Caco-2 (cell line): ENCODE measurements at places on chromosomes 4 and X. TPM values are rescaled to one million over a fixed set of nuclear protein-coding genes. Genes with fewer than 3 reads are reported as not detected.
A peak's percentile ranks its signal among the peaks of the same experiment; 100 is the strongest.

DNA sequence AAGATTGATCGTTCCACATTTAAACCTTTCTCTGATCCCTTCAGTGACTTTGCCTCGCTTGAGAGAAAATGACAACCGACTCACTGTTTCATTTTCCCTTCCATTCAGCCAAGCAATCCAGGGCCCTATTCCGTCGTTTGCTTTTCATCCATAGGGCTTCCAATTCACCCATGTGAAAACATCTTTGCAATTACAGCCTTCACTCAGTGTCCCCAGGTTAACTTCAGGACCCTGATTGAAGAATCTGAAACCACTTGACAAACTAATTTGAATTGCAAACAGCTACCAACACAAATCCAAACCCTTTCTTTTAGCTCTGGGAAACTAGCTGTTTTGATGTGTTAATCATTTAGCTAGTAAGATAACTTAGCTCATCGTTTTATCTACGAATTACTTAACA, 120.2 kb upstream of the FAM9C start:
- H3K36me3 ChIP-seq: no peaks in the 10 kb centered on the region
- H3K4me1 ChIP-seq: peaks cover 14% of the 10 kb centered on the region; the same call in 1 of the 2 replicates
- H3K27ac ChIP-seq: peak overlapping the region; percentile 86
- no peaks in the 10 kb centered on the region for H3K27me3 ChIP-seq
- H3K4me3 ChIP-seq: no peak overlapping the region
- DNase-seq: peak; percentile 2

GRCh38 chr4:146112389-146112788, 63.1 kb upstream of the LSM6 start:
- no peaks in the 10 kb centered on the region for H3K4me1 ChIP-seq
- DNase-seq: no peak
- H3K36me3 ChIP-seq: no peaks in the 10 kb centered on the region
- H3K27me3 ChIP-seq: no peaks in the 10 kb centered on the region

CC2D2A gene
- total RNA-seq: 7.3 and 12.3 TPM in 2 replicates

ASB9 gene
- total RNA-seq: 4.6 and 8.3 TPM in 2 replicates

DNA sequence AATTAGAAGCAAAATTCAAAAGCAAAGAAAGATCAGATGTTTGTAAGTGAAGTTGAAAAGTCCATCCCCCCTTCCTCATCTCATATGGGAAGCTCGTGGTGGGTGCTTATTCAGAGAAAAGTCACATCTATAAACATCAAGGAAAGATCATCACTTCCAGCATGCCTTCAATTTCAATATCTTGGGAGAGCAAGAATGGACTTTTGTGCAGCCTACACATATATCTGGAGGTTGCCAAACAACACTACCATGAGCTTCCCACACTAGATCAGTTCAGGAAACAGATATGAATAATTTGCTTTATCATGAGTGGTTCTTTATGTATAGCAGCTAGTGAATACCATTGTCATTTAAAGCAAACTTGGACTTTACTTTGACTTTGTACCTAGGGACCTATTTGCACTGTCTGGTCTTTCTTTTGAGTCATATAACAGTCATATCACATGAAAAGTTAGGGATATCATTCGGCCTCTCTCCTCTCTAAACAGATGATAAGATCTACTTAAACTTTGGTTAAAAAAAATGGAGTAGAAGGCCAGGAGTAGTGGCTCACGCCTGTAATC, 5.6 kb upstream of the TBL1X start:
- peaks cover 6% of the 10 kb centered on the region for H3K4me1 ChIP-seq
- H3K36me3 ChIP-seq: no peaks in the 10 kb centered on the region
- no peaks in the 10 kb centered on the region for H3K27me3 ChIP-seq

SFRP2 gene
- not detected in 2 replicates for total RNA-seq

TKTL2 gene
- total RNA-seq: not detected in 2 replicates

GLRA2 gene
- total RNA-seq: not detected in 2 replicates

CXCL1 gene
- total RNA-seq: 0.79 TPM in 1 of 2 replicates, not detected in the other

GRCh38 chrX:7654316-7654715, 188.7 kb upstream of the VCX start:
- H3K4me1 ChIP-seq: no peaks in the 10 kb centered on the region
- H3K36me3 ChIP-seq: no peaks in the 10 kb centered on the region
- no peak for DNase-seq
- no peak overlapping the region for H3K27ac ChIP-seq

- H3K27me3 ChIP-seq: no peaks in the 10 kb centered on the region
- no peak overlapping the region for H3K4me3 ChIP-seq
- H3K27ac ChIP-seq: peak overlapping the region; percentile 83
- H3K36me3 ChIP-seq: no peaks in the 10 kb centered on the region
- no peak for DNase-seq
Measured at GRCh38 chr4:13921805-13922204, 294.3 kb upstream of the BOD1L1 start.

PRDX4 gene
- total RNA-seq: 185 and 187 TPM in 2 replicates

GRCh38 chrX:142637206-142637605, 388.5 kb upstream of the SPANXN4 start:
- no peaks in the 10 kb centered on the region for H3K4me1 ChIP-seq
- no peak for DNase-seq
- H3K27ac ChIP-seq: no peak overlapping the region
- no peaks in the 10 kb centered on the region for H3K27me3 ChIP-seq

- no peaks in the 10 kb centered on the region for H3K36me3 ChIP-seq
- no peaks in the 10 kb centered on the region for H3K4me1 ChIP-seq
- DNase-seq: no peak
- no peak overlapping the region for H3K27ac ChIP-seq
- no peaks in the 10 kb centered on the region for H3K27me3 ChIP-seq
Measured at GRCh38 chrX:1528186-1528883, 8.7 kb downstream of the P2RY8 start.

DNA sequence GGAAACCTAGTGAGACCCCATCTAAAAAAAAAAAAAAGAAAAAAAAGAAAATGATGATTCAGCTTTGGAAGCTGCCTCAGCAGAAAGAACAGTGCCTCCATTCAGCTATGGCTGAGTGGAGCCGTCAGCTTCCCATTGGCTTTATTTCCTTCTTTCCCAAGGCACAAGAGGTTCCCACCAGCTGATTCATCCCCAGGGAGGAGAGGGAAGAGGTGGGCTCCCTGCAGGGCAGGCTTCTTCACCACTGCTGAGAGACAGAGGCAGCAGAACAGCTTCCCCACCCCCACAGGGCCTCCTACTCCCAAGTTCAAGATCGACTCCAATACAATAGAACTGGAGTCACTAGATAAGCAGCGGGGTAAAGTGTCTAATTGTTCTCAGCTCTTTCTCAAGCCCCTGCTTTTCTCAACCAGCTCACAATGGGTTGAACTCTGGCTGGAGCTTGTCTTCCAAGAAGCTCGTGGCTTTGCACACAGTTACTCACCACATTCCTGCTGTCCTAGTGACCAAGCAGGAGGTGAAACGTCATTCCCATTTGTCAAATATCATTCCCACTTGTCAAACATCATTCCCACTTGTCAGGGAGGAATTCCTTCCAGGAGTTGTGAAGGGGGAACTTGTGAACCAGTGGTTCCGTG, 47.8 kb downstream of the FHDC1 start:
- H3K4me3 ChIP-seq: no peak overlapping the region
- H3K36me3 ChIP-seq: no peaks in the 10 kb centered on the region

RAI2 gene
- total RNA-seq: 0.16 and 0.18 TPM in 2 replicates

- H3K4me3 ChIP-seq: no peak overlapping the region
- DNase-seq: no peak
- no peaks in the 10 kb centered on the region for H3K36me3 ChIP-seq
- no peaks in the 10 kb centered on the region for H3K27me3 ChIP-seq
Measured at GRCh38 chrX:10399043-10399741, 221.2 kb downstream of the MID1 start.

VEGFD gene
- 0.36 TPM in 1 of 2 replicates, not detected in the other for total RNA-seq

ENPEP gene
- 4.7 and 5.6 TPM in 2 replicates for total RNA-seq

- H3K27me3 ChIP-seq: no peaks in the 10 kb centered on the region
- H3K27ac ChIP-seq: no peak overlapping the region
- H3K36me3 ChIP-seq: no peaks in the 10 kb centered on the region
- no peak for DNase-seq
- H3K4me3 ChIP-seq: no peak overlapping the region
Measured at GRCh38 chrX:50704360-50704759, 109.6 kb downstream of the SHROOM4 start.

DNA sequence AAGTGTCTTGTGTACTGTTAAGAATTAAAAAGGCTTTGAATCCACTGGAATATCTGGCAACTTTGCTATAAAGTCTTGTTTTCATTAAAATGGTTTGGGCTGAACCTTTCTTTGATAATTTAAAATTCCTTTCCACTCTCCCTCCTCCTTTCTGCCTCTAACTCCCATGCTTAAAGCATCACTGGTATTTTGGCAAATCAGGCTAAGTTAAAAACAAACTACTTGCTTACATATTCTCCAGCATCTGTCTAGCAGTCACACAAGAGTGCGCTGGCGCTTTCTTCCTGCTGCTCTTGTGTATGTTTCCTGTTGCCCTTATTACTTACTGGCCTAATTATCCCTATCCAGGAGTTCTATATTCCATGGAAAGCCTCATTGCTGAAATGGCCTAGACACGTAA, 136.6 kb downstream of the VEGFC start:
- DNase-seq: no peak
- no peaks in the 10 kb centered on the region for H3K27me3 ChIP-seq
- no peaks in the 10 kb centered on the region for H3K4me1 ChIP-seq

- H3K27me3 ChIP-seq: no peaks in the 10 kb centered on the region
- H3K36me3 ChIP-seq: no peaks in the 10 kb centered on the region
Measured at GRCh38 chrX:70527053-70527452, 82.4 kb downstream of the DLG3 start.

DNA sequence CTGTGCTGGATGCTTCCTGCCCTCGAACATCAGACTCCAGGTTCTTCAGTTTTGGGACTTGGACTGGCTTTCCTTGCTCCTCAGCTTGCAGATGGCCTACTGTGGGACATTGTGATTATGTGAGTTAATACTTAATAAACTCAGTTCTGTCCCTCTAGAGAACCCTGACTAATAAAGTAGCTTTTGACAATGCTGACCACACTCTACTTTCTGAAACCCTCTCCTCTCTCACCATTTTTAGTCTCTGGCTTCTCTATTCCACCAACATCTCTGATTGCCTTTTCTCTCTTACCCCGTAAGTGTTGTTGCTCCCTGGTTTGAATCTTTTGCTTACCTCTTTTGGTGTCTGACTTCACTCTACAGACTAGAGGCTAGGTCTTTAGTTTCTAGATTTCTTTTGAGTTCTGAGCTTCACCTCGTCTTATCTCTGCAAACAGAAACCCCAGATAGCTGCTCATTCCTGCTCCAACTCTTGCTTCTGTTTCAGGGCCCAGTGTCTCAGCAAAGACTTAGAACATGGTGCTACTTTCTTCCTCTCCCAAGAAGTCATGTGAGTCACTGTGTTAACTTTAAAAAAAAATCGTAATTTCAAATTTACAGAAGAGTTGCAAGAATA, 11.4 kb downstream of the TMSB4X start:
- no peaks in the 10 kb centered on the region for H3K27me3 ChIP-seq
- peak overlapping the region; percentile 47 for H3K27ac ChIP-seq
- H3K4me3 ChIP-seq: no peak overlapping the region
- DNase-seq: no peak

DNA sequence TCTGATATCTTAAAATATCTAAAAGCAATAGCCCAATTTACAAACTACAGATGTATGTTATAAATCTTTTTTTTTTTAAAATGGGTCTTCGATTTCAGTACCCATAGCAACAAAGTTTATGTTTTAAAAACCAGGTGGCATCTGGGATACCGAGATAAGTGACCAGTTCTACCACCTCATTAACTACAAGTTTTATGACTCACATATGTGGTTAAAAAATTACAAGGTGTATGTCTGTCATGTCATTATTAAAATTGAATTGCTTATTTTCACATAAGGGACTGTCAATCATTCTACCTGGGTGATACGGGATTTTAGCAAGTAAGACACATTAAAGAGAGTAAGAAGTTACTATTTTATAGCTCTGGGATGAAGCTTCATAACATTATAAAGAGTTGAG, 192.0 kb upstream of the ETNPPL start:
- H3K27me3 ChIP-seq: no peaks in the 10 kb centered on the region
- DNase-seq: no peak
- no peak overlapping the region for H3K27ac ChIP-seq
- H3K36me3 ChIP-seq: no peaks in the 10 kb centered on the region
- no peaks in the 10 kb centered on the region for H3K4me1 ChIP-seq
